Activated T-helper 1 cell treated with anti-CD3 and anti-CD28 coated beads, Interleukin-2, amount 50 U/mL, for 16 hours (primary cell): ENCODE measurements at places on chromosomes 2 and 18.

DNA sequence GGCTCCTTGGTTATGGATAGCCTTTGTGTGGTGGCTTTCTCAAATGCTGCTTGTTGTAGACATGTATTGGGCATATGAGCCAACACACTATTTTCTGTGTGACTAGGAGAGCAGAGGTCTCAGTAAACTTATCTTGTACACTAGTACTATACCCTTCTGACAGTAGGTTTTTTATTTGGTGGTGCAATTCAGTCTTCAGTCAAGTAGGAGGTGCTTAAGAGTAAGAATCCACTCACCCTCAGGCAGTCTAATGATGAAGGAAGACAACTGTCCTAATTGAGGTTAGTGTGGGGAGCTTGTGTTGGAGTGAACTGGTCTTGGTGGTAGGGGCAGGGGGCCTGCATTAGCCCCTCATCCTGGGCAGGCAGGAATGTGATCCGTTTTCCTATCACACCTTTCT, 164.0 kb downstream of the SLC4A10 start:
- no peak for DNase-seq

DNA sequence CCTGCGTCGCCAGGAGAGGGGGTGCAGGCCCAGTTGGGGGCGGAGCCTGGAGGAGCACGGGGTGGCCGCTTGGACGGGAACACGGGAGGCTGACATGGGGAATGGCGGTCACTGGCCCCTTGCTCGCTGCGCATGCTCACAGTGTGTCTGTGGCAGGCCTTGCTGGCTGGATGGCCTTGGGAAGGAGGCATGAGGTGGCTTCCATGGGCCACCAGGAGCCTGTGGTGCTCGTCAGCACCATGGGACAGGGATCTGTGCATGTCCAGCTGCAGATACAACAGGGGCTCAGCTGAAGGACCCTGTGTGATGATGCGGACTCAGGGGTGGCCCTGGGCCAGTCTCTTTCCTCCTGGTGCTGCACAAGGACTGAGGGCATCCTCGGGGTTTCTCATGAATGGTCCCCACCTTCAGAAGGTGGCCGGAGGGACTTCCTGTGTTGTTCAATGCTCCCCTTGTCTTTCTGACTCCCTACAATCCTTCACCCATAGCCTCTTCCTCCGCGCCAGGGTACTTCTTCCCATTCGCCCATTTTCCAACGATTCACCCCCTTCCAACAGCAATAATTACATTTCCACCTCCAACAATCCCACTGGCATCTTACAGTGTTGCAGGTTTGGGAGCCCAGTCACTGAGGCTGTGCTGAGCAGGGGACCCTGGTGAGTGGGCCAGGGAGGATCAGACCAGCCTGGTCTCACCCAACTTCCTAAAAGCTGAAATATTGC, 3.4 kb upstream of the SP140L start:
- no peak for DNase-seq

GRCh38 chr2:96961210-96961950, 25.0 kb downstream of the FAM178B start:
- DNase-seq: no peak

GRCh38 chr18:9998330-9998729, 84.5 kb downstream of the VAPA start:
- no peak for DNase-seq

DNA sequence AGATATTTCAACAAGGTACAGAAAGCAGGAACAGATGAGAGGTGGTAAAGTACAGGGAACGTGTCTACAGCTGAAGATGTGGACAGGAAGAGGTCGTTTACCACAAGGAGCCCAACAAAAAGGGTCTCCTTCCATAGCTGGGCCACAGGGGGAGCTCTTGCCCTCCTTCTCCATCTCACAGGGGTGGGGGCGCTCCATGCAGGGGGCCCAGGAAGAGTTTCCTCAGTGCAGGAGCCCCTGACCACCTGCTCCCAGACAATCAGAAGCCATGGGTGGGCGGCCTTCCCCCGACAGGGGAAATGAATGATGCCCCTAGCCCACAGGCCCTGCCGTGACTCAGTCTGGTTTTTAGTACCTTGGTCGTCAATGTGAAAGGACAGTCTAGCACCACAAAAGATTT, 163.6 kb upstream of the ZNF516 start:
- no peak for DNase-seq

DNA sequence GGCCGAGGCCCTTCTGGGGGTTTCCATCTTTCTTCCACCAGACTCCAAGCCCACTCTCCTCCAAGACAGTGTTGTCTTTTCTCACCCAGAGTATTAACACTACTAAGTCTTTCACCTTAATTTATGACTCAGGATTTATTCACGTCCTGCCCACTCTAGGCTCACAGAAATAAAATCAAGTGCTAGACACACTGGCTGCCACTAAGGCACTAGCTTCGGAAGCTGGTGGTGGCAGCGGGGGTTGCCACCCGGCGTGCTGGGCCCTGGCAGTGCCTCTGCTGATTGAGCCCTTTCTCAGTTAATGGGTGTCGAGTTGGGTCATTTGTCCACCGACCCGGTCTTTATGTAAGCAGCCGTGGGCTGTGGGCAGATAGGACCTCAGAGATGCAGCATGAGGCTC, 93.6 kb upstream of the FZD5 start:
- DNase-seq: no peak

DNA sequence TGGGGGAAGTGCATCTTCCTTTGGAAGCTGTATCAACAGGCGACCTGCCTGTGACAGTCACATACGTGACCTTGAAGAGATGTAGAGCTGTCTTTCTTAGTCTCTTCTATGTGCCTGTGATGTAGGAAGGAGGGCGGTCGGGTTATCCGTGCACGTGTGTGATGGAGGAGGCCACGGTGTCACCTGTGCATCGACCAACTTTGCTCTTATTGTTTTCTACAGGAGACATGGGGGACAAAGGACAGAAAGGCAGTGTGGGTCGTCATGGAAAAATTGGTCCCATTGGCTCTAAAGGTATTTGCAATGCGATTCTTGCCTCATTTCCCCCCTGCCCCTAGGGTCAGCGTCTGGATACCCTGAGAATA, 20.7 kb upstream of the ALLC start:
- DNase-seq: no peak

- no peak for DNase-seq
Measured at GRCh38 chr2:212936572-212936971, 214.8 kb downstream of the IKZF2 start.

DNA sequence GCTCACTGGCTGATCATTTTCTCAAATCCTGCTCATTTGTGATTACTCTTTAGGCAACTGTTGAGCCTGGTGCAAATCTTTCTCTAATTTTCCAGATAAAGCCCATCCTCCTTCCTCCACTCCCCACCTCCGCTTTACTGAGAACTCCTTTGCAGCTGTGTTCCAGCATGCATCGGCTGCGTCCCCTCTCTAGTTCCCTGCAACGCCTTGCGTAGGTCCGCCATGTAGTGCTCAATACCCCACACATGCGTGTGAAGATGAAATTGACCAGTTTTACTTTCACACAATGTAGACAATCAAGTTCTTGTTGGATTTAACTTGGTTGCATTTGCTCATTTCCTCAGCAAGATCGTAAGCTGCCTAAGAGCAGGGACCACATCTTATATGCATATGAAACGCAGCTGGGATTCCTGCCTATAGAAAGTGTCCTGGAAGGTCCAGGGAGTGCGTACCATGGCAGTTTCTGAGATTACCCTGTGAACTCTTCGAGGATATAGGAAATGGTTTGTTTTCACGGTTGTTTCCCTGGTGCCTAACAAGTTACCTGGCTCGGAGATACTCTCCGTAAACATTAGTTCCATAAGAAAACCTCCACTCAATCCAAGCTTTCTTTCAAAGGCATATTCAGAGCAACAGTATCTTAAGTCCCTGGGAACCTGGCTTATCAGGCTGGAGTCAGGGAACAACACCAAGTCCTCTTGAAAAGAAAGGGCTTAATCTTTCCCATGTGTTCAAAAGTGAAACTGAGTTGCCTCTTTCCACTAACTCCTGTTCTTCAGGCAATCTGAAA, 766.4 kb upstream of the ID2 start:
- DNase-seq: no peak

DNA sequence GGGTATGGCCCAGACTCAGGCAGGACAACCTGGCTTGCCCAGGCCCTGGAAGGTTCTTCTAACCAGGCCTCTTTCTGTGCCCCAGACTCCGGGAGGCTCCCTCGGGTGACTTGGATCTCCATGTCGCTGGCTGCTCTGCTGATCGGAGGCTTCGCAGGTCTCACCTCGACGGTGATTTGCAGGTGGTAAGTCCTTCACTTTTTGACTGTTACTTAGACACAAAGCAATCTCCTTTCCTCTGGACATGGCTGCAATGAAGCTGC, 103.5 kb downstream of the TPO start:
- DNase-seq: no peak

- DNase-seq: no peak
Measured at GRCh38 chr2:127225186-127225960, 5.3 kb upstream of the CYP27C1 start.

DNA sequence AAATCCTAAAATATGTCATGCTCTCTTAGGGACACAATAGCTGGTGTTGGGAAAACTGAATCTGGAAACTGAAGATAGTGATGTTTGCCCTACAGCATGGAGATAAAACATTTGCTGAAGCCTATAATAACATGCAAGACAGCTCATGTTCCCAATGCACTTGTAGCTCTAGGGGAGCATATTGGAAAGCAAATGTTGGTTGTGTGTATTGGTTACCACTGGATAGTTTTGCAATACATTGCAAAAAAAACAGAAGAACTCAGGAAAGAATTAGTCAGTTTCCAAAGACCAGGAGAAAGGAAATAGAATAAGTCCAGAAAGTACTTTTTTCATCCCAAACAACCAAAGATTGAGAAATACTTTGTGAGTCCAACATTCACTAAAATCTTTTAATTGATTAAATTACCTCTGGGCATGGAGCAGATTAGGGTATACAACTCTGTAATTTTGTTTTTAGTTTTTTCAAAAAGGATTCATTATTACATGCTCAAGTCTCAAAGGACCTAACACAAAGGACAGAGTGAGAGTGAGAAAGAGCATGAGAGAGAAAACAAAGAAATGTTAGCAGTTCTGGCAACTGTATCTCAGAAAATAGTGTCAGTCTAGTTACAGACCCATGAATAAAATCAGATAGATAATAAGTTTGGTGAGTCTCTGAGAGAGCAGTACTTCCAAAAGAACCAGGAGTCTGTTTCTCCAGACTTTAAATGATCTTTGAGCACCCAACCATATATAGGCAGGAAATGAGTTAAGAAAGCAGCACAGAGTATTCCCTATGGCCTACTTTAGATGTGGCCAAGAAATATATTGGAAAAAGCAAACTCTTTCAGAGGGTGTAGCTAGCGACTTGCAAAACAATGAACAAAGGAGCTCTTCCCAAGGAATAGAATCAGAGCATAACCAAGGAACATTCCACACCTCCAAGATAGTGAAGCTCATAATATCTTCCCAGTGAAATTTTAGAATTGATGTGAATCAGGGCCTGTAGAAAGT, 36.6 kb upstream of the COL3A1 start:
- no peak for DNase-seq
